ENCODE measurements at places on chromosomes 1 and 21. TPM values are rescaled to one million over a fixed set of nuclear protein-coding genes. Genes with fewer than 3 reads are reported as not detected.
A peak's percentile ranks its signal among the peaks of the same experiment; 100 is the strongest.

DNA sequence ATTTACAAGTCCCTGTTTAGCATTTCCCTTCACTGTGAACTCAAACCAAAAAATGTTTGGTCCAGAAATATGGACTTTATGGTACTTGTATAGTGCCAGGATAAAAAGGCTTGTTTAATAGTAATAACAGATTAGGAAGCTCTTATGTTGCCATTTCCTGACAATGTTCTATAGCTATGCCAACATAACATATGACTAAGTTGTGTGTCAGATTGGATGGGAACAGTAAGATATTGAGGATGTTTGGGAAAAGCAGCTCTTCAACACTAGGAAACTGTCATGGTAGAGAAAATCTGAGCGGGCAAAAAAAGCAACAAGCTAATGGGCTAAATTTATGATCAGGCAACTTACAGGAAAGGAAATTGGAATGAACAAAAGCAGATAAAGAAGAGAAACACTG is 287.1 kb upstream of the ADGRL4 start:
- DNase-seq, result no peak
- no peak overlapping the region for H3K27ac ChIP-seq
- no peaks in the 10 kb centered on the region for H3K4me1 ChIP-seq

The SLC19A2 gene
- 18.1 TPM for total RNA-seq

The SPRR5 gene
- total RNA-seq, result not detected

DNA sequence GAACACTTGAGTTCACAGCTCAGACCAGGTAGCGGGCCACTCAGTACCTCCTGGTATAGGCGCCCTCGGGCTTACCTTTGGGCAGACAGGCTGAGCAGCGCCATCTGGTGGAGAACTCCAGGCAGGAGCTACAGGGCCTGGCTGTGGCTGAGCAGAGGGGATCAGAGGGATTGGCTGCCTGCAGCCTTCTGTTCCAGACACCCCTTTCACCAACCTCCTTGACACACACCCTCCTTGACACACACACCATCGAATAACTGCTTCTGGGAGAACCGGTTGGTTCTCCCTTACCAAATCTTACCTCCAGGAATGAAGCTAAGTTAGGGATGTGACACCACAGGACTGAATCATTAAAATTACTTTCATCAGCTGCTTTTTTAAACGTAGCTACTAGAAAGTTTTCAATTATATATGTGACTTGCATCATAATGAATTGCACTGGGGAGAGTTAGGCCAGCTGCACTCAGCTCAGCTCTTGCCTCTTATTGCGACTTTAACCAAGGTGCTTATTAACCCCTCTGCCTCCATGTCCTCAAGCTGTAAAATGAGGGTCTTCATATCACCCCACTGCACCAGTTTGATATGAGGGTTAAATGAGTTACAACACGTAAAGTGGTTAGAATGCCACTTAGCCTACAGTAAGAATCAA is 6.6 kb downstream of the LIN28A start:
- no peaks in the 10 kb centered on the region for H3K36me3 ChIP-seq
- H3K27me3 ChIP-seq, result no peaks in the 10 kb centered on the region
- H3K27ac ChIP-seq, result no peak overlapping the region

GRCh38 chr1:107840725-107841124 is 124.3 kb downstream of the VAV3 start:
- no peaks in the 10 kb centered on the region for H3K4me1 ChIP-seq
- DNase-seq, result no peak
- H3K27me3 ChIP-seq, result no peaks in the 10 kb centered on the region
- no peak overlapping the region for H3K4me3 ChIP-seq

The TTF2 gene
- 9.6 TPM for total RNA-seq

GRCh38 chr1:41799723-41800122 is 119.0 kb downstream of the HIVEP3 start:
- no peak for DNase-seq
- peaks cover 5% of the 10 kb centered on the region for H3K4me1 ChIP-seq
- no peaks in the 10 kb centered on the region for H3K36me3 ChIP-seq

GRCh38 chr1:115293899-115294298 is 44.1 kb downstream of the NGF start:
- DNase-seq, result no peak
- no peaks in the 10 kb centered on the region for H3K36me3 ChIP-seq
- no peaks in the 10 kb centered on the region for H3K4me1 ChIP-seq
- no peak overlapping the region for H3K27ac ChIP-seq
- H3K27me3 ChIP-seq, result no peaks in the 10 kb centered on the region

DNA sequence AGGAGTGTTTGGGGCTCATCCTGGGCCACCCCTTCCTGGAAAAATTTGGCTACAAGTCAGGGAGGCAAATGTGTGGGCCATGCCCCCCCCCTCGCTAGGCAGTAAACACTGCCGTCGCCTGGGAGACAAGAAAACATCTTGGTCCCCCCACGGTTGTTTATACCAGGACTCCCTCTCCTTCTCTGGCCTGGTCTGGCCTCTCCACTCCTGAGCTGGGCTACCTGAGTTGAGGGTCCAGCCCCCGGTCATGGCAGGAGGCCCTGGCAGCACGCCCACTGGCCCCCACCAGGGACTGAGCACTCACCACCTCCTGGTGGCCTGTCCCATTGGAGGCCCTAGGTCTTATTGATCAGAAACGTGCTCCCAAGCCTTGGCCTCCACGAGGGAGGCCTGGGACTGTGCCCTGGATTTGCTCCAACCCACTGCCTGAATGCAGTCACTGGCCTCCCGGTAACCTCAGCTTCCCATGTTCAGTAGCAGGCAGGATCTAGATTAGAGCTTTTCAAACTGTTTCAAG is 15.8 kb downstream of the KCNQ4 start:
- no peaks in the 10 kb centered on the region for H3K36me3 ChIP-seq
- H3K4me1 ChIP-seq, result peaks cover 48% of the 10 kb centered on the region
- H3K27ac ChIP-seq, result peak overlapping the region; percentile 61
- peak; percentile 75 for DNase-seq
- no peaks in the 10 kb centered on the region for H3K27me3 ChIP-seq

- H3K36me3 ChIP-seq, result no peaks in the 10 kb centered on the region
- no peaks in the 10 kb centered on the region for H3K27me3 ChIP-seq
- DNase-seq, result no peak
- H3K4me3 ChIP-seq, result no peak overlapping the region
- H3K27ac ChIP-seq, result no peak overlapping the region
- no peaks in the 10 kb centered on the region for H3K4me1 ChIP-seq
Measured at GRCh38 chr1:245484176-245484575, 329.4 kb downstream of the KIF26B start.

DNA sequence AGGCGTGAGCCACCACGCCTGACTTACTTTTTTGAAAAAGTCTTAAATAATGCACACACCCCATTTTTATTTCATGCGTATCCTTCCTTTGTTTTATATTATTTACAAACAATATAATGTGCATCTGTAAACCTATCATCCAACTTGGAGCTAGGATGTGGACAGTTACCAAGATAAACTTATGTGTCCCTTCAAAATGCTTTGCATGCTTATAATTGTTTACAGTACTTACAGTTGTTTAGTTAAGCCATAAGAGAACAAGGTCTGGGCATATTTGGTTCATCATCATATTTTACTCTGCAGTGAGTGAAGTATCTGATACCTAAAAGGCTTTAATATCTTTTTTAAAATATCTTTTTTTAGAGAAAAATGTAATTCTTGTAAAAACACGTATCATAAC is 16.1 kb upstream of the HMGN1 start:
- H3K27me3 ChIP-seq, result no peaks in the 10 kb centered on the region
- no peak overlapping the region for H3K27ac ChIP-seq
- H3K36me3 ChIP-seq, result no peaks in the 10 kb centered on the region
- no peak for DNase-seq

The IL10RB gene
- 27.0 TPM for total RNA-seq

The RGS13 gene
- 4.9 TPM for total RNA-seq

DNA sequence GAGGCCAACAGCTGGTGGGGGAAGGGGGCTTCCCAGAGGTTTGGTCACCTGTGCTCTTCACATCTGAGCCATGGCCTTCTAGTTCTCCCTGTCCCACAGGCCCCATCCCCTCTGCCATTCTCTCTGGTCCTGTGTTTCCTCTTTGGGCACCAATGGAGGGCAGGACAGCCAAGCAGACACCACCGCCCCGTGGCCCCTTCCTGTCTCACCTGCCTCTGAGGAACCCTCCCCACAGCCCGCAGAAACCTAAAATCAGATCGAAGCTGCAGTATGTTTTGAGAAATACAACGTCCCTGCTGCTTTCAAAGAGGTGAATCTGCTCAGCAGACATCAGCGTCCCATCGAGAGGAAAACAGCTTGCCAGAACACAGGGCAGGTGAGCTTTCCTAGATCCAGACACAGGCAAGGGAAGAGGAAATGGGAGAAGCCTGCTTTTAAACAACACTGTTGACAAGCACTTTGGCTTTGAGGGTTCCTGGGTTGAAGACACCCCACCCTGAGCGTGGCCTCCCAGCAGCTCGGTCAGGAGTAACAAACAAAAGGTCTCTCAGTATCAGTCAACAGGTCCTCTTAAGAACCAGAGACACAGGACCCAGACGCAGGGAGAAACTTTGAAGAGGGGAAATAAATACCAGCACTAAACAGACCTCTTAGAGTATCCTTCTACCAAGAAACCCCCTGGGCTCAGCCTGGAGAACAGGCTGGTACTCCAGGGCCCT is 2.3 kb downstream of the PANK4 start:
- no peak for DNase-seq
- H3K4me1 ChIP-seq, result peaks cover 53% of the 10 kb centered on the region
- H3K27me3 ChIP-seq, result no peaks in the 10 kb centered on the region
- no peak overlapping the region for H3K4me3 ChIP-seq
- H3K27ac ChIP-seq, result no peak overlapping the region

GRCh38 chr1:56206391-56206790 is 373.0 kb downstream of the PLPP3 start:
- DNase-seq, result no peak
- H3K4me1 ChIP-seq, result no peaks in the 10 kb centered on the region
- no peaks in the 10 kb centered on the region for H3K36me3 ChIP-seq
- no peaks in the 10 kb centered on the region for H3K27me3 ChIP-seq

The THEMIS2 gene
- total RNA-seq, result 21.0 TPM

The ANKRD35 gene
- total RNA-seq, result 0.26 TPM

The DCDC2B gene
- not detected for total RNA-seq

DNA sequence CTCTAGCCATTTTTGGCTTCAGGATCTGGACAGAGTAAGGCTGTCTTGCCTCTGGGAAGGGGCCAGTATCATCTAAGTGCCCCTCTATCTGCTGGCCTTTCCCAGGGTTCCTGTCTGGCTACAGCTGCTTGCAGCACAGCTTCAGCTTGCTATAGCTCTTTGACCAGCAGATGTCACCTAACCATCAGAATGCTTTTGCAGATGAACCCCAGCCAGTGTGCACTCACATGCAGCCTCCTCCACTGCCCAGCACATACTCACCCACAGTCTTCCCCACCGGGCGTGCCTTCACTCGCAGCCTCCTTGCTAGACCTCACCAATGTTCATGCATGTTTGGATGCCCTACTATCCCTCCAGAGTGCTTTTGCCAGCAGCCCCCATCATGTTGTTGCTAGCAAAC is 769.0 kb downstream of the BRINP3 start:
- no peak overlapping the region for H3K27ac ChIP-seq
- no peaks in the 10 kb centered on the region for H3K36me3 ChIP-seq
- H3K4me1 ChIP-seq, result no peaks in the 10 kb centered on the region
- no peaks in the 10 kb centered on the region for H3K27me3 ChIP-seq

The WNT3A gene
- total RNA-seq, result not detected

The MYOG gene
- total RNA-seq, result not detected

The NR0B2 gene
- 34.8 TPM for total RNA-seq

GRCh38 chr1:193448682-193449461 is 262.5 kb upstream of the B3GALT2 start:
- no peaks in the 10 kb centered on the region for H3K27me3 ChIP-seq
- H3K4me3 ChIP-seq, result no peak overlapping the region
- no peaks in the 10 kb centered on the region for H3K4me1 ChIP-seq
- no peak overlapping the region for H3K27ac ChIP-seq
- no peaks in the 10 kb centered on the region for H3K36me3 ChIP-seq

DNA sequence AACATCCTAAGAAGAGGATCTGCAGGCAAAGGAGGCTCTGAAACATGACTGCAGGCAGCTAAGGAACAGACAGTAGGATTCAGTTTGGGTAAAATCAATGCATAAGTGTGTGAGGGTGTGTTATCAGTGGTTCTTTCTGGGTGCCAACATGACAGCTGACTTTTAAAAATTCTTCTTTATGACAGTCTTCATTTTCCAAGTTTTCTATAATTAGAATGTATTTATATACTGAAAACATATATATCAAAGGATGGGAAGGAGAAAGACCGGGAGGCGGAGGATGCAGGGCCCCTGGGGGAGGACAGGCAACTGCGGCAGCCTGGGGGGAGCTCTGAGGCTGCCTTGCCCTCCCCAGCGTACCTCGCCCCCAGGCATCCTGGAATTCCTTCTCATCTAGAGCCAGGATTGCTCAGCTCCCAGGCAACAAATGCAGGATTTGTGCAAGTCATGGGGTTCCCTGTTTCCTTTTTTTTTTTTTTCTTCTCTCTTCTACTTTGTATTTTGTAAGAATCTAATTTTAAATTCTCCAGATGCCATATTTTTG is 104.8 kb downstream of the CSMD2 start:
- no peaks in the 10 kb centered on the region for H3K4me1 ChIP-seq
- H3K27me3 ChIP-seq, result no peaks in the 10 kb centered on the region
- H3K27ac ChIP-seq, result no peak overlapping the region
- no peak for DNase-seq
- no peak overlapping the region for H3K4me3 ChIP-seq

DNA sequence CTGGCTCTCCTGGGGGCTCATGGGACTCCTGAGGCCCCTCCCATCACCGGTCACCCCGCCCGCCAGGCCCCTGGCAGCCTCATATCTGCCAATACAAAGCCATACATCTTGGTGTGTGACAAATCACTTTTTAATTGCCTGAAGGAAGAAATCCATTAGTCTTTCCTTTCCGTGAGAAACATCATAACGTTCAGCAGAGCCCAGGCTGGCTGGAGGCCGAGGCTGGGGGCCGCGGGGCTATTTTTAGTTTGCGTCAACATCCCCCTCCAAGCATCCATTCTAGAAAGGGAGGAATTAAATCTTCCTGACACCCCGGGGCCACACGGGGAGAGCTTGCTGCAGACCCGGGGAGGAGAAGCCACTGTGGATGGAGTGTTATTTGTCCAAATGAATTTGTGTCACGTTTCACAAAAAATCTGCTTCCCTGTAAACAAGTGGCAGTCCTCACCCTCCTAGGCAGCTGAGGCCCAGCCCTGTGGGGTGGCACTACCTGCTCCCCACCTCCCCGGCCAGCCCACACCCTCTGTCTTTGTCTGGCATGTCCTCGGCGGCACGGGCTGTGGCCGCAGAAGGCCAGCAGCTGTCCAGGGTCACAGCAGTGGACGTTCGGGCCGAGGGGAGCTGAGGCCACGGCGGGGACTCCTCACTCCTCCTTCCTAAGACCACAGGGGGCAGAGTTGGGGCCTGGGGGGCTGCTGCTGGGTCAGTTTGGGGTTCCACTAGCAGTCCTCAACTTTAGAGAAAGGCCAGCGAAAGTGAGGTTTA is 236.9 kb upstream of the VAMP3 start:
- no peak overlapping the region for H3K27ac ChIP-seq
- no peaks in the 10 kb centered on the region for H3K36me3 ChIP-seq
- DNase-seq, result no peak
- H3K4me1 ChIP-seq, result no peaks in the 10 kb centered on the region
- no peak overlapping the region for H3K4me3 ChIP-seq

The RRAGC gene
- total RNA-seq, result 7.0 TPM

- no peaks in the 10 kb centered on the region for H3K36me3 ChIP-seq
- H3K27ac ChIP-seq, result peak overlapping the region; percentile 73
- H3K27me3 ChIP-seq, result no peaks in the 10 kb centered on the region
- H3K4me3 ChIP-seq, result no peak overlapping the region
Measured at GRCh38 chr1:27556781-27557595, 47.0 kb downstream of the AHDC1 start.

The PDXK gene
- 33.7 TPM for total RNA-seq

The LINGO4 gene
- total RNA-seq, result 1.6 TPM

The SLAMF9 gene
- total RNA-seq, result not detected

The RNF220 gene
- total RNA-seq, result 85.4 TPM

Data from body of pancreas (tissue), 4 donors.